ENCODE measurements at places on chromosomes 2 and 18. TPM values are rescaled to one million over a fixed set of nuclear protein-coding genes. Genes with fewer than 3 reads are reported as not detected.
A peak's percentile ranks its signal among the peaks of the same experiment; 100 is the strongest.

Gene XIRP2
- total RNA-seq: not detected

Gene PDCL3
- 7.9 TPM for total RNA-seq

Gene TSGA10
- total RNA-seq: 6.8 TPM

- no peak for DNase-seq
Observed at GRCh38 chr2:238162846-238163441, 4.2 kb downstream of the ERFE start.

DNA sequence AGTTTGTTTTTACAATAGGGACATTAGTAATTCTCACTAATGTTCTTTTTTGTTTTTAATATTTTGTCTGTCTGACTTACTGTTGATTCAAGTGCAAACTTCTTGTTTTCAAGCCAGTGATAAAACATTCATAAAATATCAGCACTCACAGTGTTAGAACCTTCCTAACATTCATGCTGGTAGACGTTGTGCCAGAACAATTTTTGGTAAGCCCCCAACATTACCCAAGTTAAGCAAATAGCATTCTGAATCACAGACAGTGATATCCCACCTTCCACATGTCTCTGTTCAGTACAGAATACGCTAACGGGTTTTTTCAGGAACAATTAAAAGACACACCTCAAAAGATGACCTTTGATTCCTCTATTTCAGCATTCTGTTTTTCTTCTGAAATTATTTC is 390.3 kb downstream of the ARHGAP15 start:
- DNase-seq: no peak

DNA sequence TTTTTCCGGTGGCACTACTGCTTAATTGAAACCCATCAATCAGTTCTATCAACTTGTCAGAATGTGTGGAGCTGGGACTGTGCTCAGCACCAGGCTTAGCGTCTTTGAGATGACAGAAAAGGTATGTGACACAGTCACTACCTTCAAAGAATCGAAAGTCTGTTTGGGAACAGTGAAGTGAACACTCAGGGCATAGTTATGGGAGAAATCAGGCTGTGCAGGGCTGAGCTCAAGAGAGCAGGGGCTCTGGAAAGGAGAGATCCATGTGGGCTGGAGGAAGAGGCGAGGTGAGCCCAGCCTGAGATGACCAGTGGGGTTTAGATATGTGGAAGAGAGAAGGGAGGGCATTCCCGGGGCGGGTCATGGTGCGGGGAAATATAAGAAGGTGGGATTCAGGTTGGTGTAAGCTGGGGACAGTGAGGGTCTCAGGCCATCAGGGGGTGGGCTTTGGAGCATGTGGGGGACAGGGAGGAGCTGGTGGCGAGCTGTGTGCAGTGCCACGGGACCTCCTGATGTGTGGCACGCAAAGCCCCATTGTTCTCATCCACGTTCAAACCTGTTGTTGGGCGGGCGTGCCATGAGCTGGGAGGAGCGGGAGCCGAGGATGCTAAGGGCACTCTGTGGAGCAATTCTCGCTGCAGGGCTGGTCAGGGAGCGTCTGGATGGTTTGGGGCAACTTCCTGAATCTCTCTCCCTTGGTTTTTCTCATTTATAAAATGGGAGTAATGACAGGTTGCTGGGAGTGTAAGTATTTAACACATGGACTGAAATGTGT is 72.5 kb downstream of the VAPA start:
- DNase-seq: peak; percentile 28

All from pancreas (tissue), 10 donors.